ENCODE measurements at places on chromosomes 3 and 15.
A peak's percentile ranks its signal among the peaks of the same experiment; 100 is the strongest.

- no peak for DNase-seq
Measured at GRCh38 chr3:119635719-119636118, 24.7 kb downstream of the POPDC2 start.

- no peak for DNase-seq
Measured at GRCh38 chr3:17995769-17996168, 253.3 kb upstream of the TBC1D5 start.

- DNase-seq = no peak
Measured at GRCh38 chr3:41424543-41425300, 225.4 kb downstream of the CTNNB1 start.

- DNase-seq = no peak
Measured at GRCh38 chr3:60757724-60758123, 493.5 kb downstream of the FHIT start.

GRCh38 chr15:49410641-49411040 lies 12.4 kb upstream of the FGF7 start:
- no peak for DNase-seq

DNA sequence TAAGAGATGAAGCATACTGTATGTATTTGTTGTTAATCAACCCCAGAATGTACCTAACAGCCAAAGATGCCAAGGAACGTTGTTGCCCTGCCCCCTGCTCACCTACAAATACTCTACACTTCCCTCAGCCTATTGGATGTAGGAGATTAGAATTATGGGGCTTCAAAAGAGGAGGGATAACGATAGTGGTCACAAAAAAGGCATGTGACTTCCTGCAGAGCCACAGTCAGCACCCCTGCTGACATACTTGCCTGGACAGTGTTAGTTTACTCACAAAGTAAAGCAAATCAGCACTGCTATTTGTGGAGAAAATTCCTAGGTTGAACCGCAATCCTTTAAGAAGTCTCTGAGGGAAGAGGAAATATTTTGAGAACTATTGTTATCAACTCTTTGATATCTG lies 37.9 kb downstream of the PARP15 start:
- DNase-seq = no peak

- DNase-seq = no peak
Measured at GRCh38 chr3:190521998-190522397, 8.1 kb downstream of the IL1RAP start.

- DNase-seq = peak; percentile 37
Measured at GRCh38 chr15:76011627-76012551, at the start of gene NRG4. Gene NRG4, minus strand, starts transcription at chr15:76012424. Its CDS starts 1,194 bp downstream, at chr15:76011230.

- DNase-seq = peak; percentile 7
Measured at GRCh38 chr15:63945838-63946298, 100.4 kb downstream of the DAPK2 start.

- DNase-seq = no peak
Measured at GRCh38 chr3:194686816-194687637, 1.3 kb downstream of the FAM43A start.

GRCh38 chr15:65653341-65653740 lies 31.6 kb downstream of the SLC24A1 start:
- DNase-seq = no peak

DNA sequence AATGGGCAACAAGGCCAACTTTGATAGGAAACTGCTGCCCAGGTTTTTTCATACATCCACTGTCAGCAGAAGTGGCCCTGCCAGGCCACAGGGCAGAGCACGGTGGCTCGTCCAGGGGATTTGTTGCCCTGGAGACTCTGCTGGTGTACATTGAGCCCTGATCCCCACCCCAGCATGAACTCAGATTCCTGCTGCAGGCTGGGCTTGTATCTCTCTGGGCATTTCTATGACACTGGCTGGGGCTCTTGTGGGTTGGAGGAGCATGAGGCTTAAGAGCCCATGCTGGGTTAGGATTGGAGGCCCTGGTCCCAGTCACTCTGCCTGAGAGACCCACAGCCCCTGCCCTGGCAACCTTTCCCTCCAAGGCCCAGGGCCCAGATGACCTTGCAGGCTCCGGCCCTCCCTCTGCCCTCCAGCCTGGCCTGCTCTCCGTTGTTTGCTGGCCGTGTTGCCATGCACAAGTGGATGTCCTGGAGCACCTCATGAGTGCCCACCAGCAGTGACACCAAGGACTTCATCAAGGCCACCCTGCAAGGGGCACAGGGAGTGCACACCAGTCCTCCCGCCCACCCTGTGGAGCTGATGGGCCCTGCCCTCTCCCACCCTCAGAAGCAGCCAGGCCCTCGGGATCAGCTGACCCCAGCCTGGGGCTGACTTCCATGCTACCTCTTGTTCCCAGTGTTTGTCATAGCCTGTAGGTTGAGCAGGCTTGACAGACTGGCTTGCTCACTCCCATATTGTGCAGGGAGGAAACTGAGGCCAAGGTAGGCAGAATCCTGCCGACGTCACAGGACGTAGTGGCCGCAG lies 58.2 kb downstream of the ZNF445 start:
- no peak for DNase-seq

GRCh38 chr15:56035166-56035565 lies 41.8 kb upstream of the NEDD4 start:
- no peak for DNase-seq

DNA sequence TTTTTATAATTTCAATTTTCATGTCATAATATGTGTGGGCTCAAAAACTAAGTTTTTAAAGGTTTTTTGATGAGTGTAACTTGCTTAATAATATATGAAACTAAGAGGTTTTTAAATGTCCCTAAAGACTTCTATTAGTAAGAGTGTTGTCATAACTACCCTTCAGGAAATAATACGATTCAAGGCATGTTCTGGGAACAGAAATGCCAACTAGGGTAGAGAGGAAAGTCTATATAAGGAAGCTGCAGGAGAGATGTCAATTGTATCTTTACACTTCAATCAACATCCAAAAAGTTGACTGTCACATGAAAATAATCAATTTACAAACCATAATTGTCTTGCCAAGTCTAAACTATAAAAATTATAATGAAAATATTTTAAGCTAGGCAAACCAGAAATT lies 76.3 kb downstream of the SMARCC1 start:
- no peak for DNase-seq

GRCh38 chr15:46556559-46557379 lies 921.9 kb downstream of the SQOR start:
- DNase-seq = no peak

GRCh38 chr3:98770261-98771039 lies 7.3 kb downstream of the ST3GAL6 start:
- no peak for DNase-seq

DNA sequence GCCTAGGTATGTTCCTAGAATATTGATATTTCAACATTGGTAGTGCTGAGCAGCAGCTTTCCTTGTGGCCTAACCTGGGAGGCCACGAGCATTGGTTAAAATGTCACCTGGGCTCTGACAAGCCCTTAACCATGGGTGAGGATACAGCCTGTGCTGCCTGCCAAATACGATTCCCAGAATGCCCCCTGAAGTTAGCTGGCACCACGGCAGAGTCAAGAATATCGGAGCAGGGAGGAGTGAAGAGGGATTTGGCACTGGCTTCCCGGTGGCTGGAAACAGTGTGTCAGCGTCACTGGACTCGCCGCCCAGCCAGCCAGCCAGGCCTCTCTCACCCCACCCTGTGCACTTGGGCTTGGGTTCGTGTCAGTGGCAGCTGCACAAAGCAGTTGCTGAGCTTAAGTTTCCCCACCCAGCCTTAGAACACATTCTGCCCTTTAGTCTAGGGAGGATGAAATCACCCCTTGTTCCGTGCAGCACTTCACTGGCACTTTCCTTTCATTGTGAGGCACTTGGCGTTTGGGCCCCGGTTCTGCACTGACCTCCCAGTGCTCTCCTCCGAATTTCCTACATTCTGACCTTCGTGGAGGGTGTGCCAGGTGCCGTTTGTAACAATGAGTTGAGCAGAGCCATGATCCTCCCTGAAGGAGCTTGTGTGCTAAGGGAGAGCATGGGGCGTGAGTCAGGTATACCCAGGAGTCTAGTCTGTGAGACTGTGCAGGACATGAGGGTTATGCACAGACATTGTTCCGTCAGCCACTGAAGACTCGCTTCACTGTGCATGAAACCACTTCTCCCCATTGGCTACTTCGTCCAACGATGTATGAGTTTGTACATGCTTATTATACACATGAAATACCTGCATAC lies 152.8 kb upstream of the BHLHE40 start:
- peak; percentile 39 for DNase-seq

DNA sequence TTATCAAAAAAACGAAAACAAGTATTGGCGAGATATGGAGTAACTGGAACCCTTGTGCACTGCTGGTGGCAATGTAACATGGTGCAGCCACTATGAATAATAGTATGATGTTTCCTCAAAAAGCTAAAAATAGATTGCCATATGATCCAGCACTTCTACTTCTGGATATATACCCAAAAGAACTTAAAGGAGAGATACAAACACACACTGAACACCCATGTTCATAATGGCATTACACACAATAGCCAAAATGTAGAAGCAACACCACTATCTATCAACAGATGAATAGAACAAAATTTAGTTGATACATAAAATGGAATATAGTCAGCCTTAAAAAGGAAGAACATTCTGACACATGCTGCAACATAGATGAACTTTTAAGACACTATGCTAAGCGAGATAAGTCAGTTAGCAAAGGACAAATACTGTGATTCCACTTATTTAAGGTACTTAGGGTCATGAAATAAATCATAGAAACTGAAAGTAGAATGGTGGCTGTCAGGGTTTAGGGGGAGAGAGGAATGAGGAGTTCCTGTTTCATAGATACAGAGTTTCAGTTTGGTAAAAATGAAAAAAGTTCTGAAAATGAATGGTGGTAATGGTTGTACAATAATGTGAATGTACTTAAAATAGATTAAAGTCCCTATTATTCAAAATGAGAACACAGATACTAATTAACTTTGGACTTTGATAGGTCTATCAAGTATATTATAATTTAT lies 59.4 kb upstream of the IMPG2 start:
- no peak for DNase-seq

- no peak for DNase-seq
Measured at GRCh38 chr15:89630260-89630659, 25.0 kb downstream of the KIF7 start.

Data from LoVo (cell line).